ENCODE measurements at places on chromosomes 6 and 20.

DNA sequence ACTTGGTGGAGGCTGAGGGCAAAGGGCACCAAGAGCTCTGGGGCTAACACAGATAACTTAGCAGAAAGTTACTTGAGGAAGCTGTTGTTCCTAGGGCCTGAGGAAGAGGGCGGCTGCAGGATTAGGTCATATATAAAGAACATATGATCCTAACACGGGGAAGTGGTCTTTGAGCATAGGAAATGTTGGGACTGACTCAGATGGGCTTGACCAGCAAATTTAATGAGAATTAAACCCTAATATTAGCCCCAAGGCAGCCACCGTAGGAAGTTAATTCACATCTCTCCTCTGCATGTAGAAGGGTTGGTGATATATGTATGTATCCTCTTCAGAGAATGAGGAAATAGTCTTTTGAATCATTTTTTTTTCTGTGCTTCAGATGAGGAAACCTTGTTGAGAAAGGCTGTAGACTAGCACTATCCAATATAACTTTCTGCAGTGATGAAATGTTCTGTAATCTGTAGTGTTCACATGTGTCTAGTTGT is 9.2 kb upstream of the ZBTB9 start:
- no peak overlapping the region for H3K27ac ChIP-seq
- peaks cover 91% of the 10 kb centered on the region for H3K36me3 ChIP-seq
- no peaks in the 10 kb centered on the region for H3K27me3 ChIP-seq
- H3K4me1 ChIP-seq: no peaks in the 10 kb centered on the region
- H3K4me3 ChIP-seq: no peak overlapping the region
- no peak for DNase-seq

GRCh38 chr20:59063358-59064213 is 21.0 kb upstream of the PRELID3B start:
- H3K36me3 ChIP-seq: no peaks in the 10 kb centered on the region
- H3K4me3 ChIP-seq: no peak overlapping the region
- no peak for DNase-seq
- no peak overlapping the region for H3K27ac ChIP-seq

GRCh38 chr6:152846825-152847224 is 96.2 kb downstream of the VIP start:
- H3K27me3 ChIP-seq: no peaks in the 10 kb centered on the region
- no peaks in the 10 kb centered on the region for H3K36me3 ChIP-seq
- no peak overlapping the region for H3K4me3 ChIP-seq
- no peaks in the 10 kb centered on the region for H3K4me1 ChIP-seq
- no peak overlapping the region for H3K27ac ChIP-seq
- no peak for DNase-seq

DNA sequence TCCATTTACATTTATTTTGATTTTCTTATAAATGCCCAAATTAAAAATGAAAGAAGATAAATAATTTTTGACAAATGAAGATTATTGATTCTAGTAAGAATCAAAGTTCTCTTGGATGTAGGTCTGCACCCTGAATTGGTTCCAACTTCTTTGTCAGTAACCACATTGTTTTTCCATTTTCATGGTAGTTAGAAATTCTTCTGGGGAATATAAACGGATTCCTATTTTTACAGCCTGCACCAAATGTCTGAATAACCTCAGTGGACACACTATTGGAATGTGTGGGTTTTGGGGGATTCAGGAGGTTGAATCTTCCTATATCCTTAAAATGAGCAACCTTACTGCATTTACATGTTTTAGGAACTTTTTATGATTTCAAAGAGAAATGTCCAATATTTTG is 1085.3 kb upstream of the MAP3K7 start:
- no peak overlapping the region for H3K27ac ChIP-seq
- H3K4me3 ChIP-seq: no peak overlapping the region
- no peaks in the 10 kb centered on the region for H3K27me3 ChIP-seq
- DNase-seq: no peak
- no peaks in the 10 kb centered on the region for H3K36me3 ChIP-seq

DNA sequence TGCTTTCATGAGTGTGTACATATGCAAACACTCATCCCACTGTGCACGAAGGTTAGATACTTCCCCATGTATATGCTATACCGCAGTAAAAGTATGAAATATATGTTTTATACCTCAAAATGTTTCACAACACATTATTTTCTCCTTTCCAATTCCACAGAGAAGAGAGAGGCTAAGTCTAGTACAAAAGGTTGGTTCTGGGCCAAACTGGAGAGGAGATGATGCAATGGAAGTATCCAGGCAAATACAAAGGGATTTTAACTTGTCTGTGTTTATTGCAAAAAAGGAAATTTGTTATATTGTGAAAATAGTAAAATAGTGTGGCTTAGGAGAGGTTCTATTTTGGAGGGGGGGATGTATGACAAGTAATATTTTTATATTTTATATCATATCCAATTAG is 112.6 kb downstream of the PLCB1 start:
- H3K27me3 ChIP-seq: no peaks in the 10 kb centered on the region
- no peaks in the 10 kb centered on the region for H3K36me3 ChIP-seq
- no peak for DNase-seq
- no peak overlapping the region for H3K4me3 ChIP-seq
- peak overlapping the region; percentile 38 for H3K27ac ChIP-seq

DNA sequence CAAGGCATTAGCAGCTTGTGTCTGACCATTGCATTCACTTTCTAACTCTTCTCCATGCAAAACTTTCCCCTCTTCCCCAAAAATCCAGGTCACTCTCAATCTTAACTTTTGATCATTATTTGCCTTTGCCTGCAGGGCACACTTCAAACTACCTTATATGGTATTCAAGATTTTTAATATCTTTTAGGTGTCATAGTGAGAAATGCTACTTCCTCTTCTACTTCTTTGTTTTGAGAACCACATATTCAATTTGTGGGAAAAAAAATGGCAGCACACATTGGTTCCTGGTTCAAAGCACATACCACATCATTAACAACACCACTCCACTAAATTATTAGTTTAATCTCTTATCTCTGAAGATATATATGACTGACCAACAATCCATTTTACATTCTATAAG is 1267.0 kb upstream of the CITED2 start:
- no peak overlapping the region for H3K27ac ChIP-seq
- no peaks in the 10 kb centered on the region for H3K36me3 ChIP-seq
- no peak for DNase-seq
- H3K27me3 ChIP-seq: no peaks in the 10 kb centered on the region
- H3K4me1 ChIP-seq: no peaks in the 10 kb centered on the region
- no peak overlapping the region for H3K4me3 ChIP-seq

DNA sequence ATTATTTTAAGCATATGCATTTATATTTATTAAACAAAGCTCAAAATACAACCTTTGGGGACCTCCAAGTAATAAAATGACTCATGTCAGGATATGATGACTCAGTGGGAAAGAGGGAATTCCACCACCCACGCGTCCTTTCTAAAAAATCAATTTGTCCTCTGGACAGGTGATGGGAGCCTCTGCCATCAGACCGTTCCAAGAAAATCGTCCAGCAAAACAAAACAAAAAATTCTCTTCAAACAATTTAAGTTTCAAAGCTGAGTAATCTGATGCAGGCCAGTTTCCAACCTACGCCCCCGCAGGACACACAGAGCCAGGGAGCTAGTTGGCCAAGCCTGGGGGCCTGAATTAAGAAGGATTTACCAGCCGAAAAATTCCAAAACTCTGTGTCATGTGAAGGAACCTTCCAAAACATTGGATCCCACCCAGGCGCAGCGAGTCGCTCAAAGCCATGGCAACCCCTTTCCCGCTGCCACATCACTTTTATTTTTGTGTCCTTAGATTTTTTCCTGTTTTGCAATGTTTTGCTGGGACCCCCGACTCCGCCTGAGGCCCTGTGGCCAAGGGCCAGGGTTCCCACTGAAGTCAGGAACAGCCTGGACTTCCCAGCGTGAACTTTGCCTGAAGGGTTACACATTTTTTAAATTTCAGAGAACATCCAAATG is 95.3 kb downstream of the NFATC2 start:
- H3K4me3 ChIP-seq: no peak overlapping the region
- H3K4me1 ChIP-seq: peaks cover 23% of the 10 kb centered on the region
- H3K27ac ChIP-seq: peak overlapping the region; percentile 39
- no peaks in the 10 kb centered on the region for H3K27me3 ChIP-seq
- peak; percentile 45 for DNase-seq

- no peak overlapping the region for H3K4me3 ChIP-seq
- no peak overlapping the region for H3K27ac ChIP-seq
- DNase-seq: no peak
Observed at GRCh38 chr6:37491830-37492208, 7.9 kb downstream of the CCDC167 start.

DNA sequence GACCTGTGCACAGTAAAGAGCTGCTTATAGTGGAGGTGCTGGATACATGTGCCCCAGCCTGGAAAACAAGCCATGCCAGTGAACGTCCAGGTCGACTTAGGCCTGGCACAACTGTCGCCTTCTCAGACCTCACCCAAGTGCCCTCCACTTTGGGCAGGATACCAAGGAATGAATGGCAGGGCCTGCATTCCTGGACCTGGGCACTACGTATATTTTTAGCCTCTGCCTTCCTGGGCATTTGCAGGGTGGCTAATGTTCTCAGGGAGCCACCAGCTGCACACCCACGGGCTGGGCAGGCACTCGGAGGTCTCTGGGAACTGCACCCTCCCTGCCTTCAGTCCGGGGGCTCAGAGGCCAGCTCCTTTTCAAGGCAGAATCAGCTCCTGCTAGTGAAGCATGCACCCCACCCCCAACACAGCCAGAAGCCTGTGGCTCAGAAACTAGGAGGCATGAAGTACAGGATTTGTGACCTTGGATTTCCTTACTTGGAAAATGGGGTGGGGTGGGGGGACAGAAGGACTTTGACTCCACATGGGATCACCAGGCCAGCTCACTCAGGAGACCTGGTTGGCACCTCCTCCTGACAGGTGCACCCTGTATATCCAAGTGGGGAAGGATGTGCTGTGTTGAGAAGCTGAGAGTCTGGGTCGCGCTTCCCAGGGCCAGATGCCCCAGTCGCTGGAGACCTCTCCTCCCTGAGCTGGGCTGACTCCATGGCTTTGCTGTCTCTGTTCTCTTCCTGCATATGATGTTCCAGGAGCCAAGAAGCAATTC is 2.5 kb upstream of the LSM14B start:
- H3K4me3 ChIP-seq: no peak overlapping the region
- no peaks in the 10 kb centered on the region for H3K4me1 ChIP-seq
- no peak for DNase-seq

Data from tibial nerve (tissue), 4 donors.